ENCODE measurements at places on chromosomes 7 and 10. TPM values are rescaled to one million over a fixed set of nuclear protein-coding genes. Genes with fewer than 3 reads are reported as not detected.

MRPS16 gene
- 90.7 TPM for total RNA-seq

OGDHL gene
- total RNA-seq: 9.6 TPM

FAM25G gene
- total RNA-seq: not detected

TRIM50 gene
- 0.89 TPM for total RNA-seq

TFEC gene
- 3.6 TPM for total RNA-seq
